Esophagus squamous epithelium (tissue), 5 donors: ENCODE measurements at places on chromosomes 12 and 14. TPM values are rescaled to one million over a fixed set of nuclear protein-coding genes. Genes with fewer than 3 reads are reported as not detected.

Gene KRT77
- not detected for total RNA-seq

Gene SERPINA12
- total RNA-seq, result not detected

Gene CD27
- 0.49 TPM for total RNA-seq

Gene COX8C
- not detected for total RNA-seq

Gene C14orf39
- total RNA-seq, result not detected

Gene TAS2R42
- total RNA-seq, result not detected

Gene GARIN6
- not detected for total RNA-seq

Gene CCDC198
- not detected for total RNA-seq

Gene IRAK3
- total RNA-seq, result 7.1 TPM

GRCh38 chr12:81255947-81256346 lies 178.1 kb downstream of the ACSS3 start:
- DNase-seq, result no peak

GRCh38 chr14:50070840-50071548 lies 45.4 kb downstream of the VCPKMT start:
- no peak for DNase-seq

DNA sequence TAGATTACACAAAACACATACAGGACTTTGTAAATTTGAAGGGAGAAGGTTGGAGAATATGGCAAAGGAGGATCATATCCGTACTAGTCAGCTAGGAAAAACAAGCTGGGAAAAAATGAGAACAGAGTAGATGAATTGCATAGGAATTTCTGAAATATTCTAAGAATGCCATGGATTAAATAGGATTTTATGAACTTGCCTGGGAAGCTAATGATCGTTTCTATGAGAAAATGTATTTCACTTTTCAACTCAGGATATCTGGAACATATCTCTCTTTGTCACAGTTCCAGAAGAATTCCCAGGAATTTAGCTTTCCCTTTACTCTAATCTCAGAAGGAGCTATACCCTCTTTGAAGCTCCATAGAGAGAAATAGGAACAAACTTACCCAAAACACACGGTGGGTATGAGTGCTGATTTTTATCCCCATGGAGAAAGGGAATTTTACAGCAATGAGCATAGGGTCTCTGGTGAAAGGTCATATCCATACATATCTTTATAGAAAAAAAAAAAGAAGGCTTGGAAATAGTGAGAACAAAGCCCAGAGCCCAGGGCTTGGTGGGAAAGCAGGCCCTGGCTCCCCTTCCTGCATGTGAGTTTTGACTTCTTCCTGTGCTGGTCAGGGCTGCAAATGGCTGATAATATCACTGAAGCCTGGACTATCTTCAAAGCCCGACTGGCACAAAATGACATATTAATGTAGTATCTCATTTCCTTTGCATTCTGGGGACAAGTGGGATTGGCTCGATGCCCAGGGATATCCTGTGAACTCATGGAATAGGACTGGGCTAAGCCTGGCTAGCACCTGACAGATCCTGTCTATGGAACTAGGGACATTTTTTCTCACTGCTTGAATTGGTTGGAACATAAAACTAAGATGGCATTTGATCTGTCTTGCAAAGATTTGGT lies 136.3 kb downstream of the AEBP2 start:
- no peak for DNase-seq

DNA sequence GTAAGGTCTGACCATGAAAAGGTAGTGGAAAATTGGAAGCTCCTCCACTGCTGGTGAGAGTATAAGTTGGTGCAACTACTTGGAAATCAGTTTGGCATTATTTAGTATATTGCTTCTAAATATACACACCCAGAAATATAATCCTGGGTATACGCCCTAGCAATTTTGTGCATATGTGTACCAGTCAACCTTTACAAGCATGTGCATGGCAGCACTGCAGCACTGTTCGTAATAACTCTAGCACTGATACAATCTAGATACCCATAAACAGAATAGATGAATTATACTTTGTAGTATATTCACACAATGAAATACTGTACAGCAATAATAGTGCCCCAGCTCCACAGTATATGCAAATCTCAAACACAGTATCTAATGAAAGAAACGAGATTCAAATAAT lies 265.9 kb downstream of the EMP1 start:
- no peak for DNase-seq

DNA sequence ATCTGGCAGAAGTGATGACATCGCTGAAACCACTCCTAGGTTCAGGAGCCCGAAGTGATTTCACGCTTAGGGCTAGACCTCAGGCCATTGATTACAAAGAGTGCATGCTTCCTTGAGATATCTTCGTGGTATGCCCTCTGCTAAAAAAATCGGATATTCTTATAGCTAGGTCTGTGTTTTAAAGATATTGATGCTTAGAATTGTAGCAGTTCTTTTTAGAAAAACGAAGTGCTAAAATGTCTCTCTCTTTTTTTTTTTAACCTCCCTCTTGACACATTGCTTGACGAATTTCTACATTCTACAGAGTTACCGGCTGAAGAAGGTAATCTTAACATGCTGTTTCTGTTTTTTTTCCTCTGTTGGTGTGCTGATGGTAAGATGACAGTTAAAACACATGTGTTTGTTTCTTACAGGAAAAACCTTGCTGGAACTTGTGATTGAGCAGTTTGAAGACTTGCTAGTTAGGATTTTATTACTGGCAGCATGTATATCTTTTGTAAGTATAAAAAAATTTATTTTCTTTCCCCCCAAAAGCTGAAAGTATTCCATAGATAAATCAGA lies 1.3 kb downstream of the ATP2A2 start:
- DNase-seq, result no peak

DNA sequence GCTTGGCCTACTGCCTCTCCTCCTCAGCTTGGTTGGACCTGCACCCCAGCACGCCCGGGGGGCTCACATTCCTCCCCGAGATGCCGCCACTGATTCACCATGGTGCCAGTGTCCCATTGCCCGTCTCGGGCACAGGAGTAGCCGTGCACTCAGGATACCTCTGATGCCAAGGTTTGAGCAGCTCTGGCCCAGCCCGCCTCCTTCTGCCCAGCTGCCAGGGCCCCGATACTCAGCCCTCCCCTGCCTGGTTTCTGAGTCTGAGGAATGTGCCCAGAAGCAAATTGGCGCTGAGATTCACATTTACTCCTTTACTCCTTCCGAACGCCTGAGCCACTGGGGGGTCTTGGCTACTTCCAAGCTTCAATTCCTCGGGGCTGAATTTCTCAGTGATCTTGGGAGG lies 63.5 kb downstream of the NINJ2 start:
- no peak for DNase-seq

DNA sequence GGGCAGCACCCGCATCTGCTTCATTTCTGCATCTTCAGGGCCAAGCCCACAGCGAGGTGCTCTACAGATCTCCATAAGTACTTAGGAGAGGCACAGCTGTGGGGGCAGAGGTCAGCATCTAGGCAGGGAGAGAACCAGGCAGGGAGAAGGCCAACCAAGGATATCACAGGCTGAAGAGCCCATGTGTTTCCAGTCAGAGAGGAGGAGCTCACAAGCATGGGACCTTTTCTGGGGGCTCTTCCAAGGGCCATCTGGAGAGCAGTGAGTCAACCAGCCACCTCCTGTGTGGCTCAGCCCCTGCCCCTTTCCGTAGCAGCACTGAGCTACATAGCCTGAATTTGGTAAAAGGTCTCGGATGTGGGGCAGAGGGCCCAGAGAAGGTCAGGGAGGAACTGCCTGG lies 78.5 kb downstream of the ARL6IP4 start:
- no peak for DNase-seq

GRCh38 chr12:56839915-56840325 lies 76.8 kb downstream of the HSD17B6 start:
- DNase-seq, result no peak

GRCh38 chr14:57533214-57533613 lies 39.6 kb upstream of the CCDC198 start:
- DNase-seq, result no peak

GRCh38 chr14:35374263-35374712 lies 30.3 kb downstream of the NFKBIA start:
- no peak for DNase-seq

- no peak for DNase-seq
Measured at GRCh38 chr12:42420395-42420794, 94.4 kb downstream of the PPHLN1 start.

- no peak for DNase-seq
Measured at GRCh38 chr14:82855912-82856391, 1322.3 kb upstream of the SEL1L start.

- no peak for DNase-seq
Measured at GRCh38 chr12:53518381-53518780, 11.1 kb upstream of the NPFF start.

GRCh38 chr12:46455648-46456352 lies 83.2 kb upstream of the SLC38A2 start:
- DNase-seq, result no peak

GRCh38 chr12:89058402-89058801 lies 293.9 kb downstream of the DUSP6 start:
- DNase-seq, result no peak

DNA sequence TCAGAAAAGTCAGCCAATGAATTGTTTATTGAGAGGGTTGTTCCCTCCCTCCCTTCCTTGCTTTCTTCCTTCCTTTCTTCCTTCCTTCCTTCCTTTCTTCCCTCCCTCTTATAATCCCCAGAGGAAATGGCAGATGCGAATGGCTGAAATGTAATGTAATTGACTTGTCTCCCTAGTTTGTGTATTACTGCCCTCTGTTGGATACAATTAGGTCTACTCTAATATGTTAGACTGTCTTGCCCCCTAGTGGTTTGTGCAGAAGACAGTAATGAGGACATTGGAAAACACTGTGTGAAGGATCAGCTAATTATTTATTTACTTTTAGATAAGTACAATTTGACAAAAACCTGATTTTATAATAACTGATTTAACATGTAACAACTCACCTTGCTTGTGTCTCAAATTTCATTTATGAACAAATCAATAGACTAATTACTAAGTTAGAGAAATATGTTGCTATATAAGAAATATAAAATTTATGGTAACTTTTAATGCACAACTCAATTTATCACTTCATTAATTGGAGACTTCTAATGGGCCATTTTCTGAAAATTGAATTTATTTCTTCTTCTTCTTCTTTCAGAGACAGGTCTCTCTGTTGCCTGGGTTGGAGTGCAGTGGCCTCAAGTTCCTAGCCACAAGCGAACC lies 229.8 kb upstream of the LRIG3 start:
- no peak for DNase-seq

DNA sequence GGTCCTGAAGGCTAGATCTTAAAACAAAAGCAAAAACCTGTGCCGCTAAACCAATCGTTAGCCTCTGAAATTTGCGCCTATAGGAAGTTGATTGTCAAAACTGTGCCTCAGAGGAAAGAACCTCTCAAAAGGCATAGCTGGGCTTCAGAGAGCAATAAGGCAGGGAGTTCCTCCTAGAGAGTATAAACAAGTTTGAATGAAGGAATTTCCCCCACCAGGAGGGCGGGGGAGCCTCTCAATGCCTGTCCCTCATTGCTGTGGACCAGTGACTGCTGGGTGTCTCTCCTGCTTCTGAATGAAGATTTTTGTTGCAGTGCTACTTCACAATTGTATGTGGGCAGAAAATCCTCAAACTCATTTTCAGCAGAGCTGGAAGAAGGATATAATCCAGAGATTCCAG lies 88.6 kb downstream of the KCNK10 start:
- DNase-seq, result no peak

- no peak for DNase-seq
Measured at GRCh38 chr12:81077686-81078441, at the start of gene ACSS3. Gene ACSS3, plus strand, starts transcription at chr12:81078079. Its CDS starts 42 bp downstream, at chr12:81078121.

GRCh38 chr12:28088566-28089272 lies 101.5 kb upstream of the CCDC91 start:
- no peak for DNase-seq

DNA sequence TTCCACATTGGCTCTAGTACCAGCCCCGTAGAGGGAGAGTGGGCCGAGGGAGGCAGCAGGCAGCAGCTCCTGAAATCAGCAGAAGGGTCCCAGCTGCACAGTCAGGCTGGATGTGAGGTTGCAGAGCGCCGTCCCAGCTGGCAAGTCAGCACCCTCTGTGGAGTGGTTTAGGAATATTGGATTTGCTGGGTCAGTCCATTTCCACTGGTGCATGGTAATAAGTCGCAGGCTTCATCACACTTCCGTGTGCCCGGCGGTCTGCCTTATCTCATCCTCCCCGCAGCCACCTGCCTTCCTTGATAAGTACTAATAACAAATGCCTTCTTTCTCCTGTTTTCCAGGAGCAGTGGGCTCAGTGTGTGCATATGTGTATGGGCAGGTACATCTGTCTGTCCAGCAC lies 112.9 kb downstream of the TSPAN9 start:
- no peak for DNase-seq

- no peak for DNase-seq
Measured at GRCh38 chr12:76266797-76267196, 81.4 kb downstream of the BBS10 start.

DNA sequence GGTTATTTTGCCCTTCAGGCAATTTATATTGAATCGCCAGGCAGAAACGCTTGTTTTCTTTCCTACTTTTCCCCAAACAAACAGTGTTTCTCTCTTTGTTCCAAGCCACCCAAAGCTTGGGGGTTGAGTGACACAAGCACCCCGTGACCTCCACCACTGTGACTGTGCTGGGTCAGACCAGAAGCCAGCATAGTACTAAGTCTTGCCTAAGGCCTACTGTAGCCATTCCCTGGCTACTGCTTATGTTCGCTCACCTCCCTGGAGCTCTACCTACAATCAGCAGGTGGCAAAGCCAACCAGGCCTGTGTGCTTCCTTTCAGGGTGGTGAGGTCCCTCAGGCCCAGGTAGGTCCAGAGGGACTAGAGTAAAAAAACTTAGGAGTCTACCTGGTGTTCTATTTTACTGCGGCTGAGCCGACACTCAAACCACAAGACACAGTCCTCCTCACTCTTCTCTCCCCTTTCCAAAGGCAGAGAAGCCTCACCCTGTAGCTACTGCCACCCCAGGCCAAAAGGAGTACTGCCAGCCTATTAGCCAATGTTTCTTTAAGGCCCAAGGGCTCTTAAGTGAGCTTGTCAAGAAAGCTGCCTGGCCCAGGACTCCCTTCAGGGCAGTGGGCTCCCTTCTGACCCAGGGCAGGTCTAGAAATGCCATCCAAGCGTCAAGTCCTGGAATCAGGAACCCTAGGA lies 411.8 kb upstream of the MIS18BP1 start:
- no peak for DNase-seq

- no peak for DNase-seq
Measured at GRCh38 chr12:85445060-85445938, 165.3 kb downstream of the ALX1 start.

- no peak for DNase-seq
Measured at GRCh38 chr14:54170301-54170700, 213.7 kb upstream of the BMP4 start.

GRCh38 chr12:44484862-44485261 lies 391.3 kb downstream of the NELL2 start:
- DNase-seq, result no peak

GRCh38 chr14:30331030-30331429 lies 227.9 kb upstream of the G2E3 start:
- no peak for DNase-seq
